ENCODE measurements at places on chromosomes 4 and X. TPM values are rescaled to one million over a fixed set of nuclear protein-coding genes. Genes with fewer than 3 reads are reported as not detected.

GRCh38 chrX:117835034-117835433 is 281.6 kb downstream of the KLHL13 start:
- DNase-seq: no peak

DNA sequence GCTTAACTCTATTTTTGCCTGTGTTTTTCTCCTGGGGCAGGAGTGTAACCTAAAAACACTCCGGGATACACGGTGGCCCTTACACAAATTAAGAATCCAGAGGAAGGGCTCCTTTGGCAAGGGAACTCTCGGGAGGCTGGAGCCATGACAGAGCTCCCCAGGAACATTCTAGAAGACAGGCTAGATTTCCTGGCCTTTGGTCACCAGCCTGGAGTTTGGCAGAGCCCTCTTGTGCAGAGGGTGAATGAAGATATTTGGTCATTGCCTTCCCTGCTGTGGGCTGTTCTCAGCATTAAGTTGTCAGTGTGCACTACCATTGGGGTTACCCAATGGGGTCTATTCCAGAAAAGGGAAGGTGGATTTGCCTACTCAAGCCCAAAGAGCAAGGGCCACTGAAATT is 53.8 kb upstream of the LNX1 start:
- no peak for DNase-seq

DNA sequence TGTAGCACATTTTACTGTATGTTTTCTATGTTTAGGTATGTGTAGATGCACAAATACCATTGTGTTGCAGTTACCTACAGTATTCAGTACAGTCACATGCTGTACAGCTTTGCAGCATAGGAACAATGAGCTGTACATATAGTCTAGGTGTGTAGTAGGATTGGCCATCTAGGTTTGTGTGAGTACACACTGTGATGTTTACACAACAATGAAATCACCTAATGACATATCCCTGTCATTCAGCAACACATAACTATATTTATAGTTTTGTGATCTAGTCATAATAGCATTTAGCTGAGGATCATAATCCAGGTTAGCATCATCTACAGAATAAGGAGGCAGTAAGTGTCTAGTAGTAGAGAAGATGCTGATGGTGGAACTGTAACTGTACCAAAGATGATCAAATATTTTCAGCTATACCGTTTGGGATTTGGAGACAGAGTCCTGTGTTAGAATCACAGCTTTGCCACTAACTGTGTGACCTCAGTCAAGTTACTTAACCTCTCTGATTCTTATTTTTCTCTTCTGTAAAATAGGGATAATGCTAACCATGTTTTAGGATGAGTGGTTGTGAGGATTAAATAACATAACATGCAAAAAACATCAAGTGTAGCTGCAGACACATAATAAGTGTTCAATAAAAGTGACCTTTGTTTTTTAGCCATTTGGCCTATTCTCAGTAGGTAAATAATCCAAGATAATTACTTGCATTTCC is 73.3 kb downstream of the LIMCH1 start:
- no peak for DNase-seq

DNA sequence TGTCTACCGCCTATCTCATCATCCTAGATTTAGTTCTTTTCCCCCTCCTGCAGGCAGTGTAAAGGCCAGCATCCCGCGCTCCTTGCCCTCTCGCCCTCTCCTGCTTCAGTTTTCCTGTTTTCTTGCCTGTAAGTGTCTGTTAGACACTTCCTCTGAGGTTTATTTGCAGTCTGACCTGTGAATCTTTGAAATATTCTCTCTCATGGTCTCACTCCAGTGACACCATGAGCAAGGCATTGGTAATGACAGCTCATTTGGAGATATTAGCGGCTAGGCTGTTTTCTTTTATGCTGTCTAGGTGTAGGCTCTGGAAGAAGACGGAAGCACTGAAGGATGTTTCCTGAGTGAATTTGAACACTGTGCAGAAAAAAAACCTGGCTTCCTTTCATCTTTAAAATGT is 179.6 kb downstream of the KDR start:
- DNase-seq: no peak

DNA sequence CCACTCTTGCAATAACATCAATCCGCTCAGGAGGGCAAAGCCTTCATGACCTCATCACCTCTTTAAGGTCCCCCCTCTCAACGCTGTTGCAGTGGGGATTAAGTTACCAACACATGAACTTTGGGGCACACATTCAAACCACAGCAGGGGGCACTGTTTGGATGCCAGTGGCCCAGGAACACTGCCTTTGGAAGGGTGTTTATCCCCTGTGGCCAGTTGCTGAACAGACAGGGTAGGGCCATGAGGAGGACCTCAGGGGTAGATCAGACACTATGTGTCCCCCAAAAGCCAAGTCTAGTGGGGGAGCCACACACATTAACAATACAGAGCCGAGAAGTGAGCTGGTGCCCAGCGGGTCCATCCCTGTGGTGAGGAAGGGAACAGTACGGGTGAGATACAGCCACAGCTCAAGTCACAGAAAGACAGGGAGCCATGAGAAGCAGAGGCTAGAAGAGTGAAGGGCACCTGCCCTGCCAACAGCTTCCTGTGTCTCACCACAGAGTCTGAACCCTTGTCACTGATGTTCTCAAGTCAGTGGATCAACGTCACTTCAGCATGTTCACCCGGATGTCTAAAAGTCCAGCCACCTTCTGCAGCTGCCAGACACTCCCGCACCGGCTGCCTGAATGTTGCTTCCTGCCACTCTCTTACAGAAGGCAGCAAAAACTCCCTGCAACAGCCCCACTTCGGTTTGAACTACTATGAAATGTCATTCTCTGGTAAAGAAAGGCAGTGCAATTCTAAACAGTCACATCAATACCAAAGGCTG is 19.9 kb upstream of the MXD4 start:
- no peak for DNase-seq

The FAM184B gene
- total RNA-seq: not detected

The CDX4 gene
- not detected for total RNA-seq

All from ureter (tissue), 1 donor.